ENCODE measurements at places on chromosomes 6 and 20.

- H3K27me3 ChIP-seq: no peaks in the 10 kb centered on the region
- H3K27ac ChIP-seq: no peak overlapping the region
- H3K4me3 ChIP-seq: no peak overlapping the region
- DNase-seq: no peak
Observed at GRCh38 chr6:86516087-86516486, 421.2 kb upstream of the HTR1E start.

DNA sequence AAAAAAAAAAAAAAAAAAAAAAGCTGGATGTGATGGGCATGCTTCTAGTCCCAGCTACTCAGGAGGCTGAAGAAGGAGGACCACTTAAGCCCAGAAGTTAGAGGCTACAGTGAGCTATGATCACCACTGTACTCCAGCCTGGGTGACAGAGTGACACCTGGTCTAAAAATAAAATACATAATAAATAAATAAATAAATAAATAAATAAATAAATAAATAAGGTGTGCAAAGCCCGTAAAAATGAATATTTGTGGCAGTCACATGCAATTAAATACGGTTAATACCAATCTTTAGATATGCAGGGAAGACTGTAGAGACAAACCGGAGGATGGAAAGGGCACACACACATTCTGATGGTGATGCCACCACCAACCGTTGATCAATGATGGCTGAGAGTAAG is 26.2 kb downstream of the IL22RA2 start:
- DNase-seq: no peak
- no peaks in the 10 kb centered on the region for H3K4me1 ChIP-seq
- H3K27ac ChIP-seq: no peak overlapping the region
- no peak overlapping the region for H3K4me3 ChIP-seq

DNA sequence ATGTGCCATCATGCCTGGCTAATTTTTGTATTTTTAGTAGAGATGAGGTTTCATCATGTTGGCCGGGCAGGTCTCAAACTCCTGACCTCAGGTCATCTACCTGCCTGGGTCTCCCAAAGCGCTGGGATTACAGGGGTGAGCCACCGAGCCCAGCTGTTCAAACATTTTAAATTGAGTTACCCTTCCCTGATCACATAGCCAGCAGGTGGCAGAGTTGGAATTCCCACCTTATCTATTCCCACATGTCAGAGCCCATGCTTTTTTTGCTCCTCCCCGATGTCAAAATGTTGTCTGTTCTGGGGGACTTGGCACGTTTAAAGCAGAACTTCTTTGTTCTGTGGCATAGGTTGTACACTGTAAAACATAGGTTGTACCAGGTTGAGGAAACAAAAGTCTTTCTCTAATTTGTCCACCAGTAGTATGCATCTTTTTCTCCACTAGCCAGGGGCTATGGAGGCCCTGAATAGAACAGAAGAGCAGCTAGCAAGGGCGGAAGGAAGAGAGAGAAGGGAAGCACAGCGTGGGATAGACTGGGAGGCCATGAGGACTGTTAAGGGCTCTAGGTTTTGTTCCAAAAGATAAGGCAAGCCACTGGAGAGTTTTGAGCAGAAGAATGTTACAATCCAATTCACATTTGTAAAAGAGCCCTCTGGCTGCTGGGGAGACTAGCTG is 7.3 kb upstream of the LBP start:
- H3K4me3 ChIP-seq: no peak overlapping the region
- no peaks in the 10 kb centered on the region for H3K36me3 ChIP-seq

GRCh38 chr20:45969712-45970634 is 2.0 kb downstream of the ZNF335 start:
- peak overlapping the region; percentile 75 for H3K4me3 ChIP-seq
- H3K4me1 ChIP-seq: peaks cover 16% of the 10 kb centered on the region
- DNase-seq: no peak
- peaks cover 7% of the 10 kb centered on the region for H3K36me3 ChIP-seq
- peak overlapping the region; percentile 74 for H3K27ac ChIP-seq

GRCh38 chr6:141833001-141833655 is 299.6 kb upstream of the GJE1 start:
- H3K36me3 ChIP-seq: no peaks in the 10 kb centered on the region
- peaks cover 16% of the 10 kb centered on the region for H3K4me1 ChIP-seq
- no peak overlapping the region for H3K4me3 ChIP-seq
- DNase-seq: no peak
- H3K27ac ChIP-seq: no peak overlapping the region

DNA sequence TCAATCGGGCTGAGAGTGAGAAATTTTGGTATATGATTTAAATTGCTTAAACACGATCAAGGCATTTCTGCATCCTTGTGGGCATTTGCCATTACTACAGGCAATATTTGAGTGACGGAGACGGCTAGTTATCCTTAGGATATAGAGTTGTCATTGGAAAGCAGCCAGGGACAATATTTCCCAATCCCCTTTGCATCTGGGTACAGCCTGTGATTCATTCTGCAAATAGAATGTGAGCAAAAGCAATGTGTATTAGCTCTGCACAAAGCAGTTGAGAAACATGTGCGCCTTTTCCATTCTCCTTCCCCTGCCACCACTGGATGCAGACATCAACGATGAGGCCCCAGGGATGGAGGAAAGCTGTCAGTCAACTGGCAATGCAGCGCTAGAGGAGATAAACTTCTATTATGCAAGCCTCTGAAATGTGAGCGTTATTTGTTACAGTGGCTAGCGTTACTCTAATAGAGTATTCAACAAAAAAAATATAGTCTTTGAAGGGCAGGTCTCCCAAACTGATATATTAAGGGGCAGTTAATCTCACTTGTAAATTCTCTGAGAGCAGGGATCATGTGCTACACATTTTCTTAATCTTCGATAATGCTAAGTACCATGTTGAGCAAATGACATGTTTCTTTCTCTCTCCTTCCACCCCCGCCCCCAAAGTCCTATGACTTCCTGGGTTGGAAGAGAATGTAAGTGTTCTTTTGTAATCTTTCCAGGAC is 37.1 kb upstream of the NCOA3 start:
- peak overlapping the region; percentile 32 for H3K27ac ChIP-seq
- peaks cover 23% of the 10 kb centered on the region for H3K4me1 ChIP-seq
- no peak overlapping the region for H3K4me3 ChIP-seq
- no peak for DNase-seq
- H3K36me3 ChIP-seq: no peaks in the 10 kb centered on the region

- no peaks in the 10 kb centered on the region for H3K27me3 ChIP-seq
- no peak overlapping the region for H3K27ac ChIP-seq
- H3K36me3 ChIP-seq: no peaks in the 10 kb centered on the region
- H3K4me3 ChIP-seq: no peak overlapping the region
Observed at GRCh38 chr6:13390658-13391057, 62.3 kb upstream of the TBC1D7 start.

DNA sequence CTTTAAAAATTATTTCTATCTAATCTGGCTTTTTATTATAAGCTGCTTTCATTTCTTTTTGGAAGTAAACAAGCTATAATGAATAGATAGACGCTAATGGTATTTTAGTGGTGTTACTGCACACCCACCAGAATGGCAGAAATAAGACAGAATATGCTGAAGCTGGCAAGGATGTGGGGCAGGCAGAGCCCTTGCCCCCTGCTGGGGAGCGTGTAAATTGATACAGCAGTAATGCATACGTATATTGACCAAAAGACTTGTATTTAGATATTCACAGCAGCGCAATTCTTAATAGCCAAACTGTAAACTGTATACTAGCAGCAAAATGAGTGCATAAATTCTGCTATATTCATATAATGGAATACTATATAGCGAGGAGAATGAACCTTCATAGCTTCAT is 35.3 kb downstream of the TMEM181 start:
- peaks cover 38% of the 10 kb centered on the region for H3K36me3 ChIP-seq
- no peak for DNase-seq
- no peaks in the 10 kb centered on the region for H3K4me1 ChIP-seq
- no peak overlapping the region for H3K4me3 ChIP-seq

- H3K27me3 ChIP-seq: no peaks in the 10 kb centered on the region
- no peak overlapping the region for H3K27ac ChIP-seq
- DNase-seq: no peak
- H3K4me3 ChIP-seq: no peak overlapping the region
- H3K4me1 ChIP-seq: no peaks in the 10 kb centered on the region
- H3K36me3 ChIP-seq: no peaks in the 10 kb centered on the region
Observed at GRCh38 chr20:14064921-14065320, 69.6 kb downstream of the MACROD2 start.

GRCh38 chr6:28977341-28978132 is 27.6 kb downstream of the ZNF311 start:
- peak overlapping the region; percentile 77 for H3K4me3 ChIP-seq
- no peak for DNase-seq
- H3K4me1 ChIP-seq: peaks cover 34% of the 10 kb centered on the region

DNA sequence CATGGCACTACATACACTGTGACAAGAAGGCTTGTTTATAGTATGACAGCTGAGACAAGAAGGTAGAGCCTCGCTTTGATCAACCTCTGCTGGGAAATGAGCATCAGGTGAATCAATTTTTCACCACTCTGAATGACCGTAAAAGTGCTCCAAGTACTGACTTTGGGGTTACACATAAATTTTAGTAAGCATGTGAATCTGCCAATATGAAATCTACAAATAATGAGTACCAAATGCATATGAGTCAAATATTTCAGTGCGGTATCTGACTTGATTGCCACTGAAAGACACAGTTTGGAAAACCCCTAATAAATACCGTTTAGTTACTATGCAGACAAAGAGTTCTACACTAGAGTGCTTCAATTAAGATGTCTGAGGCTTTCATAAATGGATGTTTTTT is 77.8 kb downstream of the ATG5 start:
- no peak for DNase-seq
- peaks cover 18% of the 10 kb centered on the region for H3K36me3 ChIP-seq
- H3K4me1 ChIP-seq: peaks cover 3% of the 10 kb centered on the region
- no peaks in the 10 kb centered on the region for H3K27me3 ChIP-seq

DNA sequence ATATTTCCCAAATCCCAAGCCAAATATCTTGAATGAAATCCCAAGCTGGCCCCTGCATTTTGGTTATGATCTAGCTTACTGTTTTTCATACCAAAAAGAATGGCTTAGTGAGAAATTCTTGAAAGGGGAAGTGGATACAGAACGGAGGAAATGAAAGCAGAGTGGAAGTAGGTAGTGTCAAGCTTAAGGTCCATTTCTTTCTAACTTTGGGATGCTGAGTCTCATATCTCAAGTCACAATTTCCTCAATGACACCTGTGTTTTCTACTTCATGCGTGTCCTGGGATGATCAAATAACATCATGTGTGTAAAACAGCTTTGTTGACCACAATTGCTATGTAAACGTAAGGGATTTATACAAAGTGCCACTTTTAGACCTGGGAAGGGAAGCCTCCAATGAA is 238.8 kb upstream of the SLC35B3 start:
- no peak overlapping the region for H3K4me3 ChIP-seq
- H3K27me3 ChIP-seq: no peaks in the 10 kb centered on the region
- no peaks in the 10 kb centered on the region for H3K36me3 ChIP-seq
- DNase-seq: no peak
- no peaks in the 10 kb centered on the region for H3K4me1 ChIP-seq
- H3K27ac ChIP-seq: no peak overlapping the region

- no peak overlapping the region for H3K4me3 ChIP-seq
- H3K36me3 ChIP-seq: no peaks in the 10 kb centered on the region
- no peaks in the 10 kb centered on the region for H3K27me3 ChIP-seq
- H3K27ac ChIP-seq: no peak overlapping the region
- no peak for DNase-seq
- H3K4me1 ChIP-seq: peaks cover 12% of the 10 kb centered on the region
Observed at GRCh38 chr6:55494411-55494810, 84.6 kb downstream of the HMGCLL1 start.

DNA sequence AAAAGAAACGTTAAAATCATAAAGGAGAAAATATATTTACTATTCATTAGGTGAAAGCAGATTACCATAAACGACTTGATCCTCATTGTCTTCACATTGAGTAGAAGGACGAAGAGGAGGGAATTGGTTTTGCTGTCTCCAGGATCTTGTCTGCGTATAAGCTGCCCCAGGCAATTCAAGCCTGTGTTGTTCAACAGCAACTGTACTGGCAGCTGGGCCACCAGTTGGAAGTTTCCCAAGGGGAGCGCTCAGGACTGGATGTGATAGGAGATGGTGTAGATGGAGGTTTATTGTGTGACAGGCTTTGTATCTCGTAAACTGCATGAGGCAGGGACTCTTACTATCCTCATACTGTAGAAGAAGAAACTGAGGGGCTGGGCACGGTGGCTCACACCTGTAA is 3.9 kb upstream of the FANCE start:
- H3K27ac ChIP-seq: no peak overlapping the region
- no peaks in the 10 kb centered on the region for H3K36me3 ChIP-seq
- H3K4me3 ChIP-seq: no peak overlapping the region
- no peak for DNase-seq
- H3K4me1 ChIP-seq: peaks cover 16% of the 10 kb centered on the region

DNA sequence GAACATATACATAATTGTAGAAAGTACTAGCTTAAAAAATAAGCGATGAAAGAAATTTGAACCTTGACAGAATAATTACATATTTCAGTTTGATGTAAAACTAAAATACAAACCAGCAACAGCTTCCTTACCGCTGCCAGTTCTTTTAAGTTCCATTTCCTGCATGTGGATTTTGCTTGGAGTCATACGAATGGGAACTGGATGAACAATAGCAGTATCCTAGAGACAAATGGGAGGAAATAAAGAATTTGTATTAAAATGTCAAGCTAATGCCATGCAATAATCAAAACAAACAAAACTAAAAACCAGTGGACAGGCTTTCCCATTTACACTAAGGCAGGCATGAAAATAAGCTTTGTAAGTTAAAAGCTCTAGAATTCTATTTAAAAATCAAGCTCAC is 67.1 kb downstream of the REPS1 start:
- H3K4me1 ChIP-seq: peaks cover 12% of the 10 kb centered on the region
- peaks cover 13% of the 10 kb centered on the region for H3K36me3 ChIP-seq
- no peak for DNase-seq
- H3K27ac ChIP-seq: no peak overlapping the region
- H3K4me3 ChIP-seq: no peak overlapping the region

- peaks cover 8% of the 10 kb centered on the region for H3K4me1 ChIP-seq
- no peak overlapping the region for H3K4me3 ChIP-seq
Observed at GRCh38 chr6:158718461-158719046, 68.7 kb downstream of the SYTL3 start.

GRCh38 chr6:8182902-8183665 is 80.7 kb upstream of the EEF1E1 start:
- no peak overlapping the region for H3K4me3 ChIP-seq
- no peak for DNase-seq
- H3K27ac ChIP-seq: peak overlapping the region; percentile 92
- peaks cover 52% of the 10 kb centered on the region for H3K4me1 ChIP-seq
- H3K36me3 ChIP-seq: no peaks in the 10 kb centered on the region

GRCh38 chr6:168603234-168603633 is 162.2 kb downstream of the SMOC2 start:
- H3K4me3 ChIP-seq: no peak overlapping the region
- H3K36me3 ChIP-seq: no peaks in the 10 kb centered on the region
- H3K27ac ChIP-seq: no peak overlapping the region
- H3K4me1 ChIP-seq: peaks cover 10% of the 10 kb centered on the region

GRCh38 chr20:37388831-37389230 is 42.9 kb downstream of the SRC start:
- H3K27ac ChIP-seq: no peak overlapping the region
- no peaks in the 10 kb centered on the region for H3K27me3 ChIP-seq
- peaks cover 12% of the 10 kb centered on the region for H3K36me3 ChIP-seq
- H3K4me3 ChIP-seq: no peak overlapping the region

All from mesothelial cell of epicardium (in vitro differentiated cells).